ENCODE measurements at places on chromosomes 2 and 18. TPM values are rescaled to one million over a fixed set of nuclear protein-coding genes. Genes with fewer than 3 reads are reported as not detected.

GRCh38 chr2:19369341-19369955 lies 11.0 kb upstream of the OSR1 start:
- DNase-seq = peak; percentile 55

The MGAT4A gene
- total RNA-seq = not detected

DNA sequence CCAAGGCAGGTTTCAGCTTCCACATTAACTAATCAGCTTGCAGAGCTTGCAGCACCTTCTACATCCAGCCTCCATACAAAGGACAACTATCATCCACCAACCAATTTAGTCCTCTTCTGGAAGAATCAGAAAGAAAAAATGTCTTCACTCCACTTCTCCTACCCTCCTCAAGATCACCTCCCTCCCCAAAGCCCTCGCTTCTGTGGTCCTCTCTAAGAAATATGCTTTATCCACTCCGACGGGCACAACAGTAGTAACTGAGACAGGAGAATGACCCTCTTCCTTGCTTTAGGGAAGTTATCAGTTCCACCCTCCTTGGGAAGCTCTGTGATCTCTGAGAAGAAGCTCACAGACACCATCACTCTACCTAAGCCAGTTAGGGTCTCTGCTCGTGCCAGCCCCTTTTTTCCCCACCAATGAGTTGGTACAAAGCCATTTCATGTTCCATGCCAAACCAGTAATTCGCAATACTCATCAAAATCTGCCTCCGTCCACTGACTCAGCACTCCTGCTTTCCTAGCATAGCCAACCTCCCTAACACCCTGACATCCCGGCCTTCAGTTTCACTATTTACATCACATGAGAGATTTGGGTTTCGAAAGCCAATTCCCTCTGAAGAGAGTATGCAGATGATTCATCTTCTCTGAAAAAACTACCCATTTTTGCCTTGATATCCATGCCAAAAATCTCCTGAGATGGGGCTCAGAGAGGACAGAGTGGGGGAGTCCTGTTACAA lies 114.1 kb upstream of the PKDCC start:
- peak; percentile 99 for DNase-seq

The CNDP1 gene
- not detected for total RNA-seq

- no peak for DNase-seq
Observed at GRCh38 chr2:147506889-147507288, 337.9 kb upstream of the ACVR2A start.

Measured in fibroblast of villous mesenchyme (primary cell).